ENCODE measurements at places on chromosomes 3 and 15.

DNA sequence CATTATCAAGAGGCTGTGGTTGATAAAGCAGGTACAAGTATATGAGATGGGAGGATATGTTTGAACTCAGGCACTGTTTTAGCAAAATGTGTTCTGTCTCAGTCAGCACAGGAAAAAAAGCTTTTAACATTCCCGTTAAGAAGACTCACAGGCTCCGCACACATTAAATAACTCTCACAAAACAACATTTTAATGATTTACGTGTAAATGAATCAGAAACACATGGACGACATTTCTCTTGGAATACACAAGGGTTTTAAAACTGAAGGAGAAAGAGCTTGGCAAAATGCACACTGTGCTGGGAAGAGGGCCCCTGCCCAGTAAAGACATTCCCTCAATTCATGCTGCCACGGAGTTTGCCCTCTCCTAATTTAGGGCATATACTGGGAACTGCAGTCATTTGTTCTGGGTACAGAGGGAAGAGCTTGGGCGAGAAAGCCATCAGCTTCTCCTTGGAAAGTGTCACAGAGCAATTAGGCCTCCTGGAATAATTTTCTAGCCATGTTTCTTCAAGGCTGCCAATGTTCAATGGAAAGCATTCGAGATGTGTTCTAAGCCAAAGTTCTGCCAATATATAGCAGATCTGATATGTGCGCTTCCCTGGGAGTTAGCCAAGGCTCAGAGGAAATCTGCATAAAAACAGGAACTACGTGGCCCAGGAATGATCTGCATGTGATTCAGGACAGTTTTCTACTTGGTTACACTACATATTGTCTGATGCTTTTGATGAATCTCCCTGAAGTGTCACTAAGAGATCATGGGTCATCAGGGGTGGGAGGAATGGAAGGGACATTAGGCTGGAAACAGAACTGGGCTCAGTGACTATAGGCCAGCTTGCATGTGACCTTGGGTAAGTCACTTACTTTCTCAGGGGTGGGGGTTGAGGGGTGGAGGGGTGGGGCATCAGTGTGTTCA is 2.2 kb upstream of the MASP1 start:
- DNase-seq, result no peak

DNA sequence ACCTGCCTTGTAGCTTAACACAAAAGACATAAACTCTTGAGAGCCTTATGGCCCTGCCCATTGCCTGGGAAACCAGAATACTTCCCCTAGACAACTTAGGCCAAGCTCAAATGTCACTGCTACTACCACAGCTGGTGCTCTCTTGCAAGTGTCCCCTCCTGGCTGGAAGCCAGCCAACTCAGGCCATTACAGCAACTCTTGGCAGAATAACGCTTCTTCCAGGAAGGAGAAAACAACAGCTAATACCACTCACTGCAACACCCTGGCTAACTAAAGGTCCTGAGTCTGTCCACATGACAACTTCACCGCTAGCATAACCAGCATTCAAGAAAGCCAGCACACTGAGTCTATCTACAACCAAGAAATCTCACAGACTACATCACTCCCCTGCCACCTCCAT is 5.1 kb upstream of the B4GALT4 start:
- no peak for DNase-seq

GRCh38 chr15:77528968-77529319 is 103.8 kb downstream of the LINGO1 start:
- DNase-seq, result peak; percentile 64

- DNase-seq, result no peak
Measured at GRCh38 chr15:62991698-62992097, 50.8 kb upstream of the TPM1 start.

- peak; percentile 23 for DNase-seq
Measured at GRCh38 chr3:100602506-100603444, 6.6 kb upstream of the ADGRG7 start.

DNA sequence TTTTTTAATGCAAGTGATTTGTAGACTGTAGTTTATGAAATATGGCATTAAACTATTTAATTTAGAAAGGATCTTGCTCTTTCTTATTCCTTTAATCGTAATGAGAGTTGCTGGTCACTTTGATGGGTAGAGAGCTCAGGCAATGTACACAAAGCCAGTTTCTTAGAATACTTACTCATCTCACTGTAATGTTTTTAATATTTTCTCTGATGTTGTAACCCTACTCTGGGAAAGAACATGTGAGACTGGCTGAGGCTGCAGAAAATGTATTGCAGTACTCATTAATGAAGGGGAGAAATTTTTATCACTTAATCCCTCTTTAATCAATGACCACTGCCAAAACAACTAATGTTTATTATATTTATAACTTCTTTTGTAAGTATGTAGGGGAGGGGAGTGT is 479.4 kb upstream of the KCNMB2 start:
- DNase-seq, result no peak

DNA sequence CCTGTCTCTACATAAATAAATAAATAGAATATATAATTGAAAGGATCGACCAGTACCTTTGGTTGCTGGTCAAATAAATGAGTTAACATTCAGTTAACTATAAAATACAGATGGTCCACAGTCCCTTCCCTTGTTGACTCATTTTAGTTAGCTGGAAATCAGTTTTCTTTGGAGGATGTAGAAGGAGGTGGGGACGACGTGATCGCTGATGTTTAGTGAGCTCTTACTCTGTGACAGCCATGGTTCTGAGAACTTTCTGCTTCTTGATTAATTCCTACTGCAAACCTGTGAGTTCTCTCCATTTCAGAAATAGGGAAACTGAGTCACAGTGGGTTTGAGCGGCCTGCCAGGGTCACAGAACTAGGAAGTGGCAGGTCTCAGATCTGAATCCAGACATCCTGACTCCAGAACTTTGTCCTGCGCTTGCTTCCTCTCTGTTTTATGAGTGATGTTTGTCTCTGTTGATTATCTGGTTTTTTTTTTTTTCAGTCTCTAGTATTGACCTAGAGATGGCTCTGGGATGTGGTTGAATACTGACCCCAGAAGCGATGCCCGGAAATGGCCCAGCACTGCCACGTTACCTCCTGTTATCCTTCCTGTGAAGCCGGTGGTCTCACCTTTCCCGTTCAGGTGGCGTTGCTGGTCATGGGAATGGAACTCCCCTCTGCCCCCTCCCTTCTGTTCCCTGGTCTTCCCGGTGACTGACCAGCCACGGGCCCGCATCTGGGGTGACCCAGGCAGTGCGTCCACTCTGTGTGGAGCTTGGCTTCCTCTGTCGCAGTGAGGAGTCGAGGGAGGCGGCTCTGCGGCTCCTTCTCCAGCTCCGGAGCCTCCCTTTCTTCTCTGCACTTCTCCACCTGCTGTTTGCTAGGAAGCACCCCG is 18.2 kb downstream of the SYNM start:
- DNase-seq, result no peak

GRCh38 chr3:13559764-13560525 is 11.0 kb downstream of the FBLN2 start:
- no peak for DNase-seq

DNA sequence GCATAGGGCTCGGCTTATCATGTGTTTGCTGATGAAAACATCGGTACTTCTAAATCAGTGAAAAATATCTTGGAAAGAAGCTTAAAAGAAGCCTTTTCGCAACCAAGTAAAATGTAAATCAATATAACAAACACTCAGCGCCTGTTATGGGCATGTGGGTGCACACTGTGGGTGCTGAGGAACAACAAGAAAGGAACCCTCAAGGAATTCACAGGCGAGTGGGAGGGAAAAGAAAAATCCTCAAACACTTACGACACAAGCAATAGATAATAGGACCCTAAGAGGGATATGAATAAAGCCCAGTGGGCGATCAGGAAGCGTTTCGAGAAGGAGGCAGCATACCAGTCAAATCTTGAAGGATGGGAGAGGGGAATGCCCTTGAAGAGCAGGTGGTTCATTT is 21.9 kb downstream of the GLDN start:
- DNase-seq, result no peak

GRCh38 chr3:178392511-178392926 is 143.7 kb upstream of the KCNMB2 start:
- DNase-seq, result no peak

GRCh38 chr3:47573190-47574172 is 5.2 kb downstream of the CSPG5 start:
- DNase-seq, result peak; percentile 50

DNA sequence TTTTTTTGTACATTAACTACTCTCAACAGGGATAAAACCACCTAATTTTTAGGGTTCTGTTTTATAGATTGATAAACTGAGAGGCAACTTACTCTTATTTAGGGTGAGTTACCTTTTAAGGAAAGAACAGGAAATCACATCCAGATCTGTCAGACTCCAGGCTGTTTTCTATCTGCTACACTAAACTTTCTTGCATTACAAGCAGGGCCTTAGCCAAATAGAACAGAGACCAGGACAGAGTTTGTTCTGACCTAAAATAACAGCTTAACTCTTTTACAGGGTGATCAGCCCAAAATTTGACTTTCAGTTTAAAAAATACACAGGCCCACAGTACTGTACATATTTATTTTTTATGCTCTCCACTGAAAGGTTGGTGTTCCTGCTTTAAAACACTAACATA is 38.6 kb downstream of the SGO1 start:
- no peak for DNase-seq

GRCh38 chr3:71562938-71563337 is 20.6 kb downstream of the FOXP1 start:
- DNase-seq, result no peak

DNA sequence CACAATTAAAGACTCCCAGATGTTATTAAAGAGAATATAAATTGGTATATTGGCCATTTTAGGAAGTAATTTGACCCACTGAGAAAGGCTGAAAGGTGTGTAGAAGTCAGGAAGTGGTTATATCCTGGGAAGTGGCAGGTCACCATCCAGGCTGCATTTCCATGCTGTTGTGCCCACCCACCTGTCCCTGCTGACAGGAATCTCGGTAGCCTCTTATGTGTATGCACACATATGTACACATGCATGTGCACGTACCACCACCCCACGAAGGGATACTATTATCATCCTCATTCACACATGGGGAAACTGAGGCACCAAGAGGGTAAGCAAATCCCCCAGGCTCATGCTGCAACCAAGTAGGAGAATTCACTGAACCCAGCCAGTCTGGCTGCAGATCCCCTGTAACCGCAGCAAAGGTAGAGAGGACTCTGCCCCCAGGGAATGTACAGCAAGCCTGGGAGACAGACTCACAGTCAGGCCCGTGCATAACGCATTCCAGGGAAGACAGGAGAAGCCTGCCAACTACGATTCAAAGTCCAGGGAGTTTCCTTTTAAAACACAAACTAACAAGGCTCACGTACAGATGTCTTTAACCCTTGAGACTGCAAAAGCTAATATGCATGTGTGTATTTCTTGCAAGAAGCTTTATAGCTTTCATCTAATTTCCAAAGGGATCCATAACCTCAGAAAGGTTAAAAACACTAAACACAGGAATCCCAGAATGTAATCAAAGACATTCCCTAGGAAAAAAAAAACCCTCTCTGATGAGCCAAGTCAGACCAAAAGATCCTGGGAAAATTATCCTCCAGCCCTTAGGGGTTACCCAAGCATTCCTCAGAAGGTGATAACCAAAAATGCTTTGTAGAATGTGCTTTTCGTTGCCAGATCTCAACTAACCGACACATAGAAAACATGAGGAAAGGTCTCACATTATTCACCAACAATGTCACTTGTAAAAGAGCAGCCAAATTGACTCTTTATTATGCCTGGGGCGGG is 129.6 kb downstream of the ADAMTS17 start:
- DNase-seq, result peak; percentile 83

- DNase-seq, result no peak
Measured at GRCh38 chr3:28042707-28043106, 198.7 kb upstream of the CMC1 start.

- DNase-seq, result no peak
Measured at GRCh38 chr3:171175741-171176234, 149.3 kb upstream of the SLC2A2 start.

DNA sequence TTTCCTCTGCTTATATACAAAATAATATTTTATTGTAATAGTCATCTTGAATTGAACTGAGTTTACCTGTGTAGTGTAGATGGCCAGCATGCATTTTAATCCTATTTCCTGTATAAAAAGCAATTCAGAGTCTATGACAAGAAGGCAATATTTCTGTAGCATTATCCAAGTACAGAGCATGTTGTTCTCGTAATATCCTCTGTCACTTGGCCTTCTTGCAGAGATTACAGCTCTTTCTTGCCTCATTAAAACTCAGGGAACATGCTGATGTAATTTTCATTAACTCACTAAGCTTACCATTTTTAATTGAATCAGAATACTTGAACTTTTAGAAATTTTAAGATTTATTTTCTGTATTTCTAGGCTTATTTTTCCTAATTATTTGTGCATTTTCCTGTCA is 203.3 kb upstream of the AGTR1 start:
- no peak for DNase-seq

- DNase-seq, result no peak
Measured at GRCh38 chr3:197888511-197888910, 61.5 kb upstream of the RPL35A start.

- DNase-seq, result peak; percentile 88
Measured at GRCh38 chr3:48232734-48233133, 8.2 kb upstream of the ZNF589 start.

- DNase-seq, result no peak
Measured at GRCh38 chr3:8279476-8279875, 222.1 kb upstream of the LMCD1 start.

GRCh38 chr3:110457508-110457907 is 614.1 kb upstream of the NECTIN3 start:
- DNase-seq, result no peak

GRCh38 chr3:107488942-107489341 is 33.8 kb upstream of the BBX start:
- no peak for DNase-seq

DNA sequence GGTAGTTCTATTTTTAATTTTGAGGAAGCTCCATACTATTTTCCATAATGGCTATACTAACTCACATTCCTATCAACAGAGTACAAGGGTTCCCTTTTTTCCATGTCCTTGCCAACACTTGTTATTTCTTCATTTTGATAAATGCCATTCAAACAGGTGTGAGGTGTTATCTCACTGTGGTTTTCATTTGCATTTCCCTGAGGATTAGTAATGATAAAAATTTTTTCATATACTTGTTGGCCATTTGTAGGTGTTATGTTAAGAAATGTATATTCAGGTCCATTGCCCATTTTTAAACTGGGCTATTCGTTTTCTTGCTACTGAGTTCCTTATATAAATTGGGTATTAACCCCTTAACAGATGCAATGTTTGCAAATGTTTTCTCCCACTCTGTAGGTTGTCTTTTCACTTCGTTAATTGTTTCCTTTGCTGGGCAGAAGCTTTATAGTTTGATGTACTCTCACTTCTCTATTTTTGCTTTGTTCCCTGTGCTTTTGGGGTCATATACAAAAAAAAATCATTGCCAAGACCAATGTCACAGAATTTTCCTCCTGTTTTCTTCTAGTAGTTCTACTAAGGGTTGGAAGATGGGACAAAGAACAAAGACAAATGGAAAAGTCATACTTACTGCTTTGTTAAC is 11.0 kb upstream of the VPS39 start:
- no peak for DNase-seq

DNA sequence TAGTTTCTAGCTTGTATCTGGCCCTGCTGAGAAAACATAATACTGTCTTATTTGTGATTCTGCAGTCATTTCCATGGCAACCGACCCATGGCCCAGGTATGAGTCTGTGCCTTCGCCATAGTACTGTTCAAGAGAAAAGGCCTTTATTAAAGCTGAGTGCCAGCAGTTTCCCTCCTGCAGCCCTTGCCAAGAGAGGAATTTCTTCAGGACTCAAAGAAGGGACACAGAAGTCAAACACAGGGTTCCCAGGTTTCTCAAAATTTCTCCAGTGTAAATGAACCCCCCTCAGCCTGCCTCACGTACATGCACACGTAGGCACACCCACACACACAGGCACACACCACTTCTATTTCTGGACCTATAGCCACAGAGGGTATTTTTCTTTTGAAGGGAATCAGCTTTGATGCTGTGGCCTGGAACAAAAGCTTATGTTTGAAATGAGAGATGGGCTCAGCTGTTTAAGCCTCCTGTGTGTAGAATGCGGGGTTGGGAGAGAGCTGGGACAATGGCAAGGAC is 269.2 kb downstream of the PDCD6IP start:
- DNase-seq, result no peak

All from ELF-1 (cell line).